ENCODE measurements at places on chromosomes 6 and 20.

- DNase-seq = no peak
Measured at GRCh38 chr6:134589512-134589911, 271.6 kb upstream of the SGK1 start.

GRCh38 chr6:152121910-152122309 is 314.4 kb downstream of the ESR1 start:
- DNase-seq = no peak

DNA sequence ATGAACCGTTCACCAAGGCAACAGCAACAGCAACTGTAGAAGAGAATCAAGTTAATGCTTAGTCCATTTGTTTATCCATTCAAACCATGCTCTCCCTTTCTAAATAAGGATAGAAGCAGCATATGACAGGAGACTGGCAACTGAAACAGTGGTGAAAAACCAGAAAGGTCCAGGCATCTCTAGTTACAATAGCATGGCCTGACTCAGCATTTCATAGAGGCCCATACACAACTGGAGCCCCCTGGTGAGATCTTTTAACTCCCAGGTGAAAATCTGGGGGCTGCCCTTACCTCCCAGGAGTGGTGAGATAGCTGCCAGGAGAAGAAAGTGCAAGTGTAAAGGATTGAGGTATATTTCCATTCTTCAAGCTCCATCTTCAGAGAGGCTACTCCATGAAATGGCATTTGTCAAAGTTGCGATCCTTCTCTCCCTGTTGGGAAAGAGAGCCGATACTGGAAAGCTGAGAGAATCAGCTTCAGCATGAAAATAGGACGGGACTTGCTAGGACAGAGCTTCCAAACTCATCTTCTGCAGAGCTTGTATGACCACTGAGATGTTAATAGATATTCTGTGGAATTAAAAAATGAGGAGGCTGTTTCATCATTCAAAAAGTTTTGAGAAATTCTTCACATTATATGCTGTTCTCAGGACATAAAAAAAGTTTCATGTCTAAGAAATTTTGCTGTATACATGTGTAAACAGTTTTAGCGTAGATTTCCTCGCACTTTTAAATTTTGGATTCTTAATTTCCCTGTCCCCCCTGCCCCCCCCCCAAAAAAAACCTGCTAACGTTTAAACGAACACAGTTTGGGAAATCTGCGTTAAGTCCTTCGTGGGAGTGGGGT is 10.9 kb upstream of the SLC2A12 start:
- DNase-seq = peak; percentile 48

GRCh38 chr20:64233725-64234124 is 21.8 kb upstream of the PCMTD2 start:
- no peak for DNase-seq

DNA sequence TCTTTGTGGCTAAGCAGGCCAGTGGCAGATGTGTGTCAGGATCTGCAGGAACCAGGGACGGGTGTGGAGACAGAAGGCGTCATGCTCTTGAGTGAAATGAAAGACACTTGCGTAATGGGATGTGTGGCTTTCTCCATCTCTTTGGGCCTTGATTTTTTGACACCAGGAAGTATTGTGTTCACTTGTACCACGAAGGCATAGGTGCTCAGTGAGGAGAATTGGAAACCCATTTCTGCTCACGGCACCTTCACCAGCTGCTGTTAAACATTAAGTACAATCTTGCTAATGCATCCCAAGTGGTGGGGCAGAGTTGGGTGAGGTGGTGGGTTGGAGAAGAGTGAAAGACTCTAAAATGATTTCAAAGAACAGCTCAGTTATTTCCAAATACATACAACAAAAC is 30.0 kb downstream of the GJA10 start:
- DNase-seq = no peak

- DNase-seq = no peak
Measured at GRCh38 chr6:95503568-95503967, 73.8 kb upstream of the MANEA start.

GRCh38 chr6:135283926-135284325 is 102.8 kb downstream of the MYB start:
- no peak for DNase-seq

- DNase-seq = no peak
Measured at GRCh38 chr6:109059571-109060021, 35.0 kb downstream of the SESN1 start.

DNA sequence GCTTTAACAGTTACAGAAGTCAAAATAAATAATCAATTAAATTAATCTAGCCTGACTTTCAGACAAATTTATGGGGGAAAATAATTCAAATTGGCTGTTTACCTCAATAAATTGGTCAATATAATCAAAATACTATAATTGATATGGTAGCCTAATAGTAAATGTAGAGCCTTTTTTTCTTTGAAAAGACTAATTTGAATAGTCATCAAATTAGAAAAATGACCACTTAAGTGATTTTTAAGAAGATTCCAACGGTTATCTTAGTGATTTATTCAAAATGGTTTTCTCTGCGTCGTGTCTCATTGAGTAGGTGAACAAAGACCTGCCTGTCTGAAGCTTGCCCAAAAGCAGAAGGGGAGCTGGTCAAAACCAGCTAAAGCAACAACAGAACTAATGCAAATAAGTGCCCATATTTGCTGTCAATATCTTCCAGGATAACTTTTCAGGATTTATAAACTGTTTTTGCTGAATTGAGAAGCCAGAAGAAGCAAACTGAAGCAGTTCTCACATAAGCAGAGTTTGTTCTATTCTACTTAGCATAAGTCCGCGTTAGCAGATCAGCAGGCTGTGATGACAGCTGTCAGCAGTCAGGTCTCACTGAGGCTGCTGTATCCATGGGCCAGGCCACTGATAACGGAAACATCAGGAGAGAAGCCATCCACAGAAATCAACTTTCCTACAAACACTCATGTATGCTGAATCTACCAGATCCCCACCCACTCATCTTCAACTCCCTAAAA is 7.0 kb downstream of the RCAN2 start:
- DNase-seq = no peak

DNA sequence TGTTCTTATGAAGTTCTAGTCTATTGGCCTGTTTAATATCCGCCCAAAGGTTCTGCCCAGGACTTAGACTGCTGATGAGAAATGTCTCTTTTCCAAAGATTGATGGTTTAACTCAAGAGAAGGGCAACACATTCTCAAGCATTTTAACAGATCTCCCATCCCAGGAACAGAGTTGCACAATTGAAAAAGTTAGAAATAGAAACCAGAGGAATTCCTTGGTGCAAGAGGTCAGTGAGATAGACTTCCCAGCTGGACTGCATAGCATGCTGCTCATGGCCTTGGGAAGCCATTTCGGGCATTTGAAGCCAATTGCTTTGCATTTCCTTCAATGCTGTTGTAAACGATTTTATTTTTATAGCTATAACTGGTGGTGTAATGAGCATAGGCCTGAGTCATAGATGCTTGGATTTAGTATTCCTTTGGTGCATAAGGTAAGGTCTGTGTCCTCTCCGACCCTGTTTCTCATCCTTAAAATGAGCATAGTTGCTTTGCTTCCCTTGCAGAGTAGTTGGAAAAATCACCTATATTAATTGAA is 292.2 kb upstream of the JAG1 start:
- DNase-seq = no peak

DNA sequence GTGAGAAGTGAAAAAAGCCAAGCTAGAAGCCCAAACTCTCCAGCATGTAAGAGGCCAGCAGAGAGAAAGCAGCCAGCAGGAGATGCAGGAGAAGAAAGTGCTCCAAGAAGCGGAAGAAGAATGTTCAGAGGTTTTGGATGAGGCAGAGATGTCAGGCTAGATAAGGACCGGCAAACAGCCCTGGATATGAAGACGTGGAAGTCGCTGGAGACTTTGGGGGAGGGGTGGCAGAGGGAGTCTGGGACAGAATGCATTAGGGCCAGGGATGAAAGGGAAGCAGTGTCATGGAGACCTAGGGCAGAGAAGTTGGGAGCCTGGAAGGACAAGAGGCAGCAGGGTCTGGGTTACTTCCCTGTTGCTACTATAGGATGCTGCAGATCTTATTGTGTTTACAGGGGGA is 5.3 kb upstream of the SCUBE3 start:
- no peak for DNase-seq

DNA sequence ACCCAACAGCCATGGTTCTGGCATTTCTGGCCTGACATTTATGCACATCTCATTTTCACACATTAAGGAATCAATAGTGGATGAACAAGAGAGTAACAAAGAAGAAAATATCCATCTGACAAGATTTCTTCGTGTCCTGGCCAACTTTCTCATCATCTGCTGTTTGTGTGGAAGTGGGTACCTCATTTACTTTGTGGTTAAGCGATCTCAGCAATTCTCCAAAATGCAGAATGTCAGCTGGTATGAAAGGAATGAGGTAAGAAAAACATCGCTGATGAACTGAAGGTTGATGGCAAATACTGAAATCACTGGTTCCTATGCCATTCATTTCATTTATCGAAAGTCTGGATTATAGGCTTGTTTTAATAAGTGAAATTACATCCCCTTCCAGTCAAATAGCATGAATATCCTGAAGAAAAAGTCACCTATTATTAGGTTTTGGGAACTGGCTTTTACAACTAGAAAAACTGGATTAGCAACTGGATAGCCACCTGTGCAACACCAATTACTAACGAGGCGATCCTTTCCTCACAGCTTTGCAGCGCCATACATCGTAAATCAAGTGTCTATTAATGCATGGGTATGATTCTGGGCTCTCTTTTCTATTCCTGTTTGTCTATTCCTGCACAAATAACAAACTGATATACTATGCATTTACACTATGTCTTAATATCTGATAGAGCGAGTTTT is 50.2 kb upstream of the NOP56 start:
- no peak for DNase-seq

DNA sequence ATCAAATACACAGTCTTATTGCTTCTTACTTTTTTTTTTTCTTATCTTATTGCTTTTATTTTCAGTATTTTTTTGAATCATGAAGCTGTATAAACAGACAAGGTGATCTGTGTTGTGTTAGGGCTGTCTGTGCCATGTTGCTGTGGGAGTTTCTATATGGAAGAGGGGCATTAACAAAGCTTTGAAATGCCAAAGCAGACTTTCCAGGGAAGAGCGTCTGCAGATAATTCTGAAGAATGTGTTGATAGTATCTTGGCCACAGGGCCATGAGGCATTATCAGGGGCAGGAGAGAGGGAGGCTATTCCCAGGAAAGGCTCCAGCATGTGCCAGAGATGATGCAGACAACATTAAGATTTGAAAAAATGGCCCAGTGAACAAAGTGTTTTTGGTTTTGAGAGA is 354.5 kb downstream of the UTRN start:
- no peak for DNase-seq

DNA sequence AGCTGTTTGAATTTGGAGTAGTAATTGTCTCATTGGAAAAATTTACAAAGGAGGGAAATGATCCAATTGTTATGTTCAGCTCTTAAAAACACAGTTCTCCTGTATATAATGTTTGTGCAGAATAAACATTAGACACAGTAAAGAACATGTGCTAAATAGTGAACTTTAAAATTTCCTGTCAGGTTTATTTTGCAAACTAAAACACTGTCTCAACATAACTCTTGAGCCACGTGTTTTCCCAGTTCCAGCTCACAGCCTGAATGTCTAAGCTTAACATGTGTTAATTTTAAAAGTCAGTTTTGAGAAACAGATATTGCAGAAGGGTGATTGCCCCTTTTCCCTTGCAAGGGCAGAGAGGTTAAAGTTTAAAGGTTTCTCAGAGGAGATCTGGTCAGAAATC is 20.6 kb downstream of the EPHA7 start:
- DNase-seq = no peak

DNA sequence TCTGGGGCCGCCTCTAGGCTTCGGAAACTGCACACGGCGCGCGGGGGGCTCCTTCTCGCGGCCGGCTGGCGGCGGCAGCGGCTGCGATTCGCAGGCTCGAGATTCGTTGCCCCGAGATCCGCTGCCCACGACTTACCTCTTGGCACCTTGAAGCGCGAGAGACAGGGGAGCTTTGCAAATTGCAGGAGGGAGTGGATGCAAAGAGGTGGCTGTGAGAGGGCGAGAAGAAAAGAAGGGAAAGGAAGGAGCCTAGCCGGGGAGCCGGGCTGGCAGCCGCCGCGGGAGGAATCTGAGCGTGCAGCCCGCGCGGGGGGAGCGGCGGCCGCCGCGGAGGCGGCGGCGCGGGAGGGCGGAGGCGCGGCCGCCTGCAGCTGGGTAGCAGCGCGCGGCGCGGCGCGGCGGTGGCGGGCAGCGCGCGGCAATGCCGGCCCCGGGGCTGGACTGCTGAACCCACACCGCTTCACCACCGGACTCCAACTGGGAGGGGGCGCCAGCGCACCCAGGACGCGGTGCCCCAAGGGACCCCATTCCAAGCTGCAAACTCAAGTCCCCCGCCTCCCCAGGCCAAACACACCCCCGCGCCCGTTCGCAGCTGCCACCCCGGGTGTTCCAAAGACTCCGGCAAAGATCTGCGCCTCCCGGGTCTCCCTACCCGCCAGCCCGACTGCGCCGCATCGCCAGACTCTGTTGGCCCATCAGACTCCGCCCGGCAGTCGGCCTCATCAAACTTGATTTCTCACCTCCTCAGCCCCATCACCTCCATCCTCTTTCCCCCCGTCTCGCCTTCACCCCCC is 44.2 kb upstream of the SUPT3H start:
- DNase-seq = peak; percentile 35

GRCh38 chr6:447381-448165 is 56.0 kb downstream of the IRF4 start:
- no peak for DNase-seq

DNA sequence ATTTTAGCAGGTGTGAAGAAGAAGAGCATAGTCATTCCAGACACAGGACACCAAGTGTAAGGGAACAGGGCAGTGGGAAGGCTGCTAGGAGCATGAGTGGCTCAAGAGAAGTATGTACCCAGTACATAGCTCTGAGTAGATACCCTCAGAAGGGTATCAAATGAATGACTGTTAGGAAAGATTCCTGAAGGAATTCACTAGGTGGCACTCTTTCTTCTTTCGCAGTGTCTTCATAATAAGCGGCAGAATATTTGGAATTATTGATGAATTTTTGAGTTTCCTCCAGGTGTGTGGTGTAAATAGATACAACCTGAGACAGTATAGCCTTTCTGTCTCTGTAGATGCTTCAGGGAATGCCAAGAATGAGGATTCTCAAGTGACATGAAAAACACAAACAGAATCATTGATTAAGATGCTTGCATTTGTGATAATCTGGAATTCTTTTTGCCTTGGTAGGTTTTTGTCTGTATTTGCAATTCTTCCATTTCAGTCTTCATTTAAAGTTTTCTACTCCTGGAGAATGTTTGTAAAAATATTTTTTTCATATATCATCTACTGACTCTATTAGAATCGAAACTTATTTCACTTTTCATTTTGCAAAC is 264.3 kb upstream of the RIMS1 start:
- peak; percentile 20 for DNase-seq

GRCh38 chr6:83873869-83874268 is 14.4 kb downstream of the CYB5R4 start:
- no peak for DNase-seq

DNA sequence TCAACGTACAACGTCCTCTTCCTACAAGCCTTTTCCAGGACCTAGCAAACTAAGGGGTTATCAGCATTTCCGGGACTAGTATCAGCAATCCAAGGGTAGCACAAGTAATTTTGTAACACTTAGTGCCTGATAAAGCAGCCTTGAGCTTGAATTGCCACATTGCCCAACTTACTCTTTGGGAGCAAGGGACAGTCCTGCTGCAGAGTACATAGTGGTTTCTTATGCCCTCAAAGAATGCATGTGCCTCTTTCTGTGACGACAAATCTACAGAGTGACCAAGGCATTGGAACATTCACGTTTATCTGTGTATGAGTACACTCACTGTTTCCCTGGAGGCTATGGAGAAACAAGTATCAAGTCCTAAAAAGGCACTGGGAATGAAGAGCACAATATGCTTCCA is 3.2 kb upstream of the ID4 start:
- DNase-seq = no peak

Measured in SHP77 (cell line).